ENCODE measurements at places on chromosomes 5 and 9. TPM values are rescaled to one million over a fixed set of nuclear protein-coding genes. Genes with fewer than 3 reads are reported as not detected.

- H3K4me1 ChIP-seq = no peaks in the 10 kb centered on the region
- H3K27me3 ChIP-seq = no peaks in the 10 kb centered on the region
- H3K27ac ChIP-seq = no peak overlapping the region
Measured at GRCh38 chr5:9069650-9070049, 476.2 kb downstream of the SEMA5A start.

GRCh38 chr5:42621242-42621641 lies 135.4 kb upstream of the CCDC152 start:
- H3K36me3 ChIP-seq = no peaks in the 10 kb centered on the region
- H3K27ac ChIP-seq = no peak overlapping the region
- H3K4me1 ChIP-seq = no peaks in the 10 kb centered on the region
- H3K4me3 ChIP-seq = no peak overlapping the region

DNA sequence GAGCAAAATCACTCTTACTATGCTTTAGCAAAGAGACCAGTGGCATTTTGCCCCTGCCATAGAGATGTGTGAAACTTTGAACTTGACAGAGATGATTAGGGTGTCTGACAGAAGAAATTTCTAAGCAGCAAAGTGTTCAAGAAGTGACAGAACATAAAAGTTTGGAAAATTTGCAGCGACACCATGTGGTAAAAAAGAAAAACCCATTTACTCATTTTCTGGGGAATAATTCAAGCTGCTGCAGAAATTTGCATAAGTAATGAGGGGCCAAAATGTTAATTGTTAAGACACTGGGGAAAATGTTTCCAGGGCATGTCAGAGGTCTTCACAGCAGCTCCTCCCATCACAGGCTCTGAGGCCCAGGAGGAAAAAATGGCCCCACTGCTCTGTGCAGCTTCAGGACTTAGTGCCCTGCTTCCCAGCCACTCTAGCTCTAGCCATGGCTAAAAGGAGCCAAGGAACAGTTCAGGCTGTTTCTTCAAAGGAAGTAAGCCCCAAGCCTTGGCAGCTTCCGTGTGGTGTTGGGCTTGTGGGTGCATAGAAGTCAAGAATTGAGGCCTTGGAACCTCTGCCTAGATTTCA lies 6.1 kb upstream of the AP3B1 start:
- DNase-seq = no peak
- H3K4me3 ChIP-seq = no peak overlapping the region
- H3K27ac ChIP-seq = no peak overlapping the region
- H3K36me3 ChIP-seq = no peaks in the 10 kb centered on the region

GRCh38 chr5:32058997-32059396 lies 115.1 kb downstream of the GOLPH3 start:
- H3K27me3 ChIP-seq = no peaks in the 10 kb centered on the region
- no peak overlapping the region for H3K27ac ChIP-seq
- H3K4me3 ChIP-seq = no peak overlapping the region

DNA sequence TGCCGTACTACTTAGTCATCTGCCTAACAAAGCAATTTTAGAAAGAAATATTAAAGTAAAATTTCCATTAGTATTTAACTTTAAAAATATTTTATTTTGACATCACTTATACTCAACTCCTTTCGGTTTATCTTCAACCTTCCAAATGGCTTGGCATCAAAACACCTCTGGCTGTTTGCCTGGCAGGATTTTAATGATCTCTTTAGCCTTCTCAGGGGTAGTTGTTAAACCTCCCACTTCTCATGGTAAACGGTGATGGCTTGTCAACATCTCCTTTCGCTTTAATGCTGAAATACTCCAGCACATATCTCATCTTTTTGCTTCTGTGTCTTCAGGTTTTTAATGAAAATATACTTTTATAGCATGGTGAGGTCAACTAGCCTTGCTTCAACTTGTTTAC lies 747.1 kb downstream of the CETN3 start:
- H3K4me3 ChIP-seq = no peak overlapping the region
- H3K27ac ChIP-seq = no peak overlapping the region
- H3K4me1 ChIP-seq = no peaks in the 10 kb centered on the region
- no peaks in the 10 kb centered on the region for H3K36me3 ChIP-seq

DNA sequence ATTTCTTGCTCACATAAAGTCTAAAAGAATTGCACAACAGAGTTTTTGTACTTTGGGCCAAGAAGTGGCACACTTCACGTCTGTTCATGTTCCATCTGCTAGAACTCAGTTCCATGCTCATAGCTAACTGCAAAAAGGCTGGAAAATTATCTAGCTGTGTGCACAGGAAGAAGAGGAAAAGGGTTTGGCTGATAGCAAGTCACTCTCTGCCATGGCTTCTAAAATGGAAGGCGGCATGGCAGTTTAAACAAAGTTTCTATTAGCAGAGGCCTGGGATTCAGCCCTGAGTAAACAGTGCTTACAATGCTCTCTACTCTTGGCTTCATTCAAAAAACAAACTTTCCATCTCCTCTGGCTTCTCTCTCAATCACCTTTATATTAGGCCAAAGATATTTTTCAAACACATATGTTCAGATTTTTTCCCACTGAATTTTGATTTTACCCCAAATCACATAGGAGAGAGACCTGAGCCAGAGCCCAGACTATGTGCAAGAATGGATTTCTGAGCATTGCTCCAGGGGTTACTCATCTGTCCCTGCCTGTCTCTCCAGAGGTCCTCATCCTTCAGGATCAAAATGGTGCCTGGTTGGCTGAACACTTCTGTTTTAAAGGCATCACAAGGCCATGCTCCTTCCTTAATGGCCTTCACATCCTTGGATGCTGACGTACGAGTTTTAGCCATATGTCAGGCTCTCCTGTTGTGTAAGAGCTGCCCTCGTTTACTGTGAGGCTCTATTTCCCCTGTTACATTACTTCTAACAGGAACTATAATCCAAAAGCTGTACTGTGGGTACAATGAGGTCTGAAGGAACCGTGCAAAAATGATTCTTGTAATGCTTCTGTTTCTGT lies 226.6 kb downstream of the SAXO1 start:
- H3K4me3 ChIP-seq = no peak overlapping the region
- H3K27me3 ChIP-seq = peaks cover 12% of the 10 kb centered on the region

GRCh38 chr9:92247981-92248380 lies 45.5 kb downstream of the IARS1 start:
- H3K4me3 ChIP-seq = no peak overlapping the region
- H3K27ac ChIP-seq = no peak overlapping the region
- no peak for DNase-seq

DNA sequence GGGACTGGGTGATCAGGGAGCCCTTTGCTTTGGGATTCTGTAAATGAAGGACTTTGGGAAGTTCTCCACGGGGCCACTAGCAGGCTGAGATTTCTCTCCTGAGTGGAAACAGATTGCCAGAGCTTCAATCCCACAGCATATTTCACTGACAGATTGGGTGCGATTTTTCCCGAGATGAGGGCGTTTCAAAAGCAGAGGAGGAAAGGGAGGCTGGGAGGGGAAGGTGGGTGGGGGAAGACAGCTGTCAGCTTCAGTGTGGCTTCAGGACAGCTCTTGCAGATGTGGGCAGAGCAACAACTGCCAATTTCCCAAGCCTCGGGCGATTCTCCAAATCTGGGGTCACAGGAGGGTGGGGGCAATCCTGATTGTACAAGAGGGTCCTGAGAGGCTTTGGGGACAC lies 258.5 kb upstream of the ADRA1B start:
- H3K4me1 ChIP-seq = no peaks in the 10 kb centered on the region
- H3K27me3 ChIP-seq = no peaks in the 10 kb centered on the region
- DNase-seq = no peak
- H3K4me3 ChIP-seq = no peak overlapping the region

The GMCL2 gene
- total RNA-seq = not detected

The NUTM2F gene
- not detected for total RNA-seq

The OR1L1 gene
- total RNA-seq = not detected

The C9 gene
- total RNA-seq = not detected
